ENCODE measurements at places on chromosomes 2 and 18. TPM values are rescaled to one million over a fixed set of nuclear protein-coding genes. Genes with fewer than 3 reads are reported as not detected.
A peak's percentile ranks its signal among the peaks of the same experiment; 100 is the strongest.

Gene SGPP2
- total RNA-seq = 3.1 TPM

Gene MGAT4A
- total RNA-seq = 49.3 TPM

Gene ACTG2
- 0.12 TPM for total RNA-seq

Gene CXCR1
- not detected for total RNA-seq

Gene HSPE1
- 487 TPM for total RNA-seq

Gene THSD7B
- not detected for total RNA-seq

DNA sequence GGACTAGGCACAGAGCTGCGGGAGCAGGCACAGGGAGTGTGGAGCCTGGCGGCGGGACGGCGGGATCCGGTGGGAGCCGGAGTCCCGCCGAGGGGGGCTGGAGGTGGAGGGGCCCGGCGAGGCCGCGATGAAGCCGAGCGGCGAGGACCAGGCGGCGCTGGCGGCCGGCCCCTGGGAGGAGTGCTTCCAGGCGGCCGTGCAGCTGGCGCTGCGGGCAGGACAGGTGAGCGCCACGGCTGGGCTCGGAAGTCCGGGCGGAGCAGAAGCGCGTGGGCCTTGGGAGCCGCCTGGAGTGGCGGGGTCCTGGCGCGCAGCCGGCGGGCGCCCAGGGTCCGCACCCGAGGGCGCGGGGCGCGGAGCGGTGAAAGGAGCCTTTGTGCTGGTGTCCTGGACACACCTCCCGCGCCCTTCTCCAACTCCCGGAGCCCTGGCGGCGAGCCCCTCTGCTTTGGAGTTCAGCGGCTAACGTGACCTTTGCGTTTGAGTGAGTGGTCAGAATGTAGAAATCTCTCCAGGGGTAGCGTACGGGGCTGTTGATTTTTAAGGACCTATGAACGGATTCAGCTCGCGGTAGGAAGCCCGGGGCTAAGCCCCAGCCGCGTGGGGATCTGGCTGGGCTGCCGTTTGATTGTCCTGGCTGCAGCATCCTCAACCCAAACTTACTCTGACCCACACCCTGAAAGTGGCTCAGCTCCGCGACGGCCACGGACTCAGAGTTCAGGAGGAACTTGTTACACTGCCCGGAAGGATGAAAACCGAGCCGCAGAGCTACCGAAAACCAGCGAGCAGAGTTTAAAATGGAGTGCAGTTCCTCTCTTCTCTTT is 448 bp downstream of the IMPA2 start:
- DNase-seq = no peak

DNA sequence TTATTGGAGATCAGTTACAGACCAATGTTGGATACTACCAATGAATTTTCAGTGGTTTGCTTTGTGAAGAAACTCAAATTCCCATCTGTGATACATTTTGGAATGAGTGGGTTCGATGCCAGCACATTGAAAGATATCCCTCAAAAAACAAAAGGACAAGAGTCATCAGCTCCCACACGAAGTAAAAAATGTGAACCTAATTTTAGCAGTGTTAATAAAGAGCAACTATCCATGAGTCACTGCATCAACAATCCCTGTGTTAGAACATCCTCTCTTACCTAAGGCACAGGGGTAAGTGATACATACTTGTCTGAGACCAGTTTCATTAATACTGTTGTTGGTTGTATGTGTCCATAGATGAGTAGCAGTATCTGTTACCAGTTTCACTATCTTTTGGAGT is 551.8 kb upstream of the SOX11 start:
- DNase-seq = no peak

DNA sequence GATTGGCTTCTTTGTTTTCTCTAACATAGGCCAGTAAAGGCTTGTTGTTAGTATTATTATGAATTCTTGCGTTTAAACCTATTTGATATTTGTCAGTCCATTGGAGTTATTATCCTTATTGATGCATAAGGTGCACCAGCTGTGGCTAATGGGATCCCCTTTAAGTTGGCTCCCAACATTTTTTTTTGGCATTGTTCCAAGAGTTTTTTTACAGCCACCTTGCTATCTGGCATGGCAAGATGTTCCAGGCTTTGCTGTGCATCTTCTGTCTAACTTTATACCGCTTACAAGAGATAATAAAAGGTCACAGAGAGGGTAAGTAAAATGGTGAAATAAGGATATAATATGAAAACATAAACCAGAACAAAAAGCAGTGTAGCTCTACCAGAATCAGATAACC is 157.5 kb upstream of the TACR1 start:
- DNase-seq = no peak

- no peak for DNase-seq
Measured at GRCh38 chr18:62729487-62730386, 14.4 kb downstream of the PHLPP1 start.

DNA sequence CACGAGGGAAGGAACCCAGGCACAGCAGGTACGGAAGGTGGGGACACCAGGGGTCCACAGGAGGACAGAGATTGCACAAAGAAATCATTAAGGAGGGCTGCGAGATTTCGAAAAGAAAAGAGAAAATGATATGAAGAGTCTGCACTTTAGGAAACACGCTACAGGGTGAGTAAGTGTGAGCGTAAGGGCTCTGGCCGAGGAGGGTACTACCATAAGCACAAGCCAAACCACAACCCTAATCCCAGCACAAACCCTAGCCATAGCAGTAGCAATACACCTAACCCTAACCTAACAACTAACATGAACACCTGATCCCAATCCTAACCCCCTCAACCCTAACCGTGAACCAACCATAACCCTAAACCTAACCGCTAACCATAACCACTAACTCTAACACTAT is 104.0 kb downstream of the ZNF516 start:
- no peak for DNase-seq

DNA sequence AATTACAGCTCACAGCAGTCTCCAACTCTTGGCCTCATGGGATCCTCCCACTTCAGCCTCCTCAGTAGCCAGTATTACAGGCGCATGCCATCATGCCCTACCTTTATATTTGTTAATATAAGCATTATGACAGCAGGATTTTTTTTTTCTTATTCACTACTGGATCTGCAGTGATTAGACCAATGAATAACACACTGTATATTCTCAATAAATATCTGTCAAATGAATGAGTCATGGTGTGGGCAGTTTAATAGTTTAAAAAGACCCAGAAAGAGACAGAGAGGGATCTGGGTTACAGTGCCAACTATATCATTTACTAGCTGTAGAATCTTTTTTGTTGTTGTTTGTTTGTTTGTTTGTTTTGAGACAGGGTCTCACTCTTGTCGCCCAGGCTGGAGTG is 62.4 kb upstream of the LTBP1 start:
- DNase-seq = no peak

GRCh38 chr18:45653090-45653489 is 37.8 kb downstream of the SLC14A2 start:
- no peak for DNase-seq

GRCh38 chr2:200756618-200757321 is 54.9 kb upstream of the BZW1 start:
- DNase-seq = no peak

GRCh38 chr18:21489119-21489750 is 111.3 kb downstream of the ESCO1 start:
- DNase-seq = peak; percentile 8

DNA sequence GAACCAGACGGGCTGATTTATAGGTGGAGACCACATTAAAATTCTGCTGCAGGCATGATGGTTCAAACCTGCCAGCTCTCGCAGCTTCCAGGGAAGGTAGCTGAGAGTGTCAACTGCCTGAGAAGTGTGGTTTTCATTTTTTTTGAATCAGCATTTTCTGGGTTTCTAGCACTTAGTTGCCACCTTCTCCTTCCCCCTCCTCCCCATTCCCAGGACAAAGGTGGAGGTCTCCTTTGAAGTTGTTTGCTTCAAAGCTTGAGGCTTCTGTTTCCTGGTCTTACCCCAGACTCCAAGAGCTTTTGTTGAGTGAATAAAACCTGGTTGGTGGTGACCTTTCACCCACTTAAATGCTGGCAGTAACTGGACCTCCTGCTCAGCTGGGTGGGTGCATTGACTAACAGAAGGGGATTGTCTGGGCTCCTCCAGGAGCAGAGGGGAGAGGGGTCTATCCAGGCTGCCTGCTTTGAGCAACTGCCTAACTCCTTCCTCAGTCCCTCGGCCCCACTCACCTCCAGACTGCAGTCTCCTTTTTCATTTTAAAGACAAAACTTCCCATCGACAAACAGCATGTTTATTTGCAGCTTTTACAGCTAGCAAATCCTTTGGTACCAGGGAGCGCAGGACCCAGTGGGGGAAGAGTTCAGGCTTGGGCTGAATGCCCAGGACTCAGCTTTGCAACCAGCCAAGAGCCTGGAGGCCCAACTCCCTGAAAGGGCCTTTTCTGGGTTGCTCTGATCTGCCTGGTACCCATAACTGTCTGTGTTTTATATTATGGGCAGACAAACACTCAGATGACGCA is 3.5 kb downstream of the RHOB start:
- no peak for DNase-seq

- no peak for DNase-seq
Measured at GRCh38 chr2:122366427-122366826, 611.0 kb downstream of the TSN start.

DNA sequence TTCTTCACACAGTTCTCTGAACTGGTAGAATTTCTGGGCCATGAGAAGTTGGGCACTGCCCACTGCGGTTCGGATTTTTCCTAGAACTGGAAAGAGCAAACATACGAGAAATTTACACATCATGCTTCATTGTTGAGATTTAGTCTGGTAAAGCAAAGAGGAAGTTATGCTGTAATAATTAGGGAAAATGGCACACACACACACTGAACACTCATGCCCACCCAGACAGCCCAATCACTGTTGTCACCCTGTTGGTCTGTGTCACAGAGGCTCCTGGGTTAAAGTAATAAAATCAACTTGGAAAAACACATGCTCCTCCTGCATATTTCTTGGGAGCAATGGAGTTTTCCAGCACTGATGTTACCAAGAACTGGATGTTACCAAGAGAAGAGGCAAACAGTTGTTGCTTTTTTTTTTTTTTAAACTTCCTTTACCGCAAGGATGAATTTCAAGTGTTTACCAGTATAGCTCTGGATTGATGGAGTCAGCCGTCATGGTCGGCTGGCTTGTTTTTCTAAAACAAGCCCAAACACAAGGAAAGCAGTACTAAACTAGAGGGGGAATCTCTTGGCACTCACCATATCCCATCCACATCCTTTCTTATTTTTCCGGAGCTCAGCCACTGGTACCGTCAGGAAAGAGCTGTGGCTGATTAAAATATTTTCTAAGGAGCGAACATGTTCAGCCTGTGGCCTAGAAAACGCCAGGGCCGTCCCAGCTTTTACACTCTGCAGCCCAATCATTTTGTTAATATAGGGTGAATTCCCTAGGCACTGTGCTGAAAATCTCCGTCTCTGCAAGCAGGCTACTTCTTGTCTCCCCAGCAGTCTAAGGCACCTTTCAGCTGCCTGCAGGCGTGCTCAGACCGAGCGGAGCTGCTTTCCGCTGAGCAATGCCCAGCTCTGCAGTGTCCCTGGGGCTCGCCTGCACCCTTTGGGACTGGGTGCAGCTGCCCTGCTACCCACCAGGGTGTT is 58.9 kb downstream of the TGIF1 start:
- no peak for DNase-seq

DNA sequence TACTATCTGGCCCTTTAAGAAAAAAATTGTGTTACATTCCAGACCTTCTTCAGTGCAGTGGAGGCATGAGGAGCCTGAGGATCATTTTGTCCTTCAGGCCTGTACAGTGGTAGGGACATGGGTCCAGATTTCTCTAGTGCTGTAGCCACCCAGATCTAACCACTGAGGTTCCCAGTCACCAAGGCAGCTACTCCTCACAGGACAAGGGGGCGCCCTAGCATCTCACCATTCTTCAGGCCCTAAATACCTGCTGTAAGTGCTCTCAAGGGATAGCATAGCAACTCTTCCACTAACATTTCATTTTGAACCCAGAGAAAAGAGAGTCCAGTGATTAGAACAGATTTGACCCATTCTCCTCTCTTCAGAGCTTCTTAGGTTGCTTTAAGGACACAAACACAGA is 1533.0 kb downstream of the LRP1B start:
- no peak for DNase-seq

GRCh38 chr2:240137596-240138253 is 1.6 kb upstream of the COPS9 start:
- no peak for DNase-seq

- DNase-seq = no peak
Measured at GRCh38 chr2:28697602-28698149, 54.0 kb upstream of the PPP1CB start.

- no peak for DNase-seq
Measured at GRCh38 chr18:76756531-76757253, 65.7 kb upstream of the ZNF236 start.

DNA sequence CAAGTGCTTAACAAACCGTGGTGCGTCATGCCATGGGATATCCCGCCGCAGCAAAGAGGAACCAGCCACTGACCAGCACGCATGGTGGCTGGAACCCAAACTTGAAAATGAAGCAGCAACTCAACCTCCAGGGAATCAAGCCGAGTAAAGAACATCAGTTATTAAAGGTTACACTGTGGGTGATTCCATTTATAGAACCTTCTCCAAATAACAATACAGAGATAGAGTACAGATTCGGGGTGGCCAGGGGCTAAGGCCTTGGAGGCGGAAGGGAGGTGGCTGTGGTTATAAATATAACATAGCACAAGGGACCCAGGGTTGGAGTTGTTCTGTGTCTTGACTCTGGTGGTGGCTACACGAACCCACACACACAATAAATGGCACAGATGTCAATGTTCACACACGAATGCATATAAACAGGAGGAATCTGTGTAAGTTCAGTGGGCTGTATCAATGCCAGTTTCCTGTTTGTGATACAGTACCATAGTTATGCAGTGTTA is 123.1 kb downstream of the EIPR1 start:
- no peak for DNase-seq

DNA sequence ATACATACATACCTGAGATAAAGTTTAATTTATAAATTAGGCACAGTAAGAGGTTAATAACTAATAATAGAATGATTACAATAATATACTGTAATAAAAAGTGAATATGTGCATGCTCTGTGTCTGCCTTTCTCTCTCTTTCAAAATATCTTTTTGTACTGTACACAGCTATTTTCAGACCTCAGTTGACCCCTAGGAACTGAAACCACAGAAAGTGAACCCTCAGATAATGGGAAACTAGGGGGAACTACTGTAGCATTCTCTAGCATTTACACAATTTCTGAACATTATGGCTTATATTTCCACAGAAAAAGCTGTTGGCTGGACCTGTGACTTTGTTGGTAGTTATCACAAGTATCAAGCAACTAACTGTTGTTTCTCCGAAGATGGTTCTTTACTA is 25.9 kb downstream of the WDR75 start:
- DNase-seq = no peak

- DNase-seq = no peak
Measured at GRCh38 chr2:196431957-196432356, 207.6 kb upstream of the CCDC150 start.

GRCh38 chr18:75341267-75341666 is 86.2 kb downstream of the SMIM21 start:
- no peak for DNase-seq

DNA sequence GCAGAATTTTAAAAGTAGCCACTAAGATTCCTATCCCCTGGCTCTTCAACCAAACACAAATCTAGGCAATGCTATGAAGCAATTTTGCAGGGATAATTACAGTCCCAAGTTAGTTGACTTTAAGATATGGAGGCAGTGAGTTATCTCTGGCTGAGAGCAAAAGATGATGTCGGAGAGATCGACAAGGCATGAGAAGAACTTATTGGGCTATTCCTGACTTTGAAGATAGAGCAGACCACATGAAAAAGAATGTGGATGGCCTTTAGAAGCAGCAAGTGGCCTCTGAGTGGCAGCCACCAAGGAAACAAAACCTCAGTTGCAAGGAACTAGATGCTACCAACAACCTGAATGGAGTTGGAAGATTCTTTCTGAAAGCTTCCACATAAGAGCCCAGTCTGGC is 58.2 kb upstream of the PPM1B start:
- DNase-seq = no peak

GRCh38 chr2:65360441-65360840 is 72.0 kb downstream of the SPRED2 start:
- DNase-seq = no peak

GRCh38 chr2:203070701-203071100 is 56.0 kb downstream of the NBEAL1 start:
- DNase-seq = no peak

Data from activated naive CD8-positive, alpha-beta T cell treated with anti-CD3 and anti-CD28 coated beads for 36 hours (primary cell).